T-helper 17 cell (primary cell): ENCODE measurements at places on chromosomes 6 and 20. TPM values are rescaled to one million over a fixed set of nuclear protein-coding genes. Genes with fewer than 3 reads are reported as not detected.

GRCh38 chr6:46645265-46645664 is 7.4 kb downstream of the CYP39A1 start:
- no peak overlapping the region for H3K27ac ChIP-seq
- DNase-seq: no peak
- no peaks in the 10 kb centered on the region for H3K4me1 ChIP-seq
- H3K27me3 ChIP-seq: peaks cover 6% of the 10 kb centered on the region
- peaks cover 2% of the 10 kb centered on the region for H3K36me3 ChIP-seq
- no peak overlapping the region for H3K4me3 ChIP-seq

DNA sequence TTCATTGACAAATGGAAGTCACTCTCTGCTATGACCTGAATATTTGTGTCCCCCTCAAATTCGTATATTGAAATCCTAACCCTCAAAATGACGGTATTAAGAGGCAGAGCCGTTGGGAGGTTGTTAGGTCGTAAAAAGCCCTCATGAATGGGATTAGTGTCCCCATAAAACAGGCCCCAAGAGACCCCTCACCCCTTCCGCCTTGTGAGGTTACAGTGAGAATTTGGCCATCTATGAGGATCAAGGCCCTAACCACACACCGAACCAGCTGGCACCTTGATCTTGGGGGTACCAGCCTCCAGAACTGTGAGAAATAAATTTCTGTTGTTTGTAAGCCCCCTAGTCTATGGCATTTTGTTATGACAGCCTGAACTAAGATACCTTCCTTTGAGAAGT is 52.5 kb upstream of the SLC22A16 start:
- no peak for DNase-seq
- peaks cover 5% of the 10 kb centered on the region for H3K27me3 ChIP-seq
- no peak overlapping the region for H3K4me3 ChIP-seq
- no peaks in the 10 kb centered on the region for H3K36me3 ChIP-seq

DNA sequence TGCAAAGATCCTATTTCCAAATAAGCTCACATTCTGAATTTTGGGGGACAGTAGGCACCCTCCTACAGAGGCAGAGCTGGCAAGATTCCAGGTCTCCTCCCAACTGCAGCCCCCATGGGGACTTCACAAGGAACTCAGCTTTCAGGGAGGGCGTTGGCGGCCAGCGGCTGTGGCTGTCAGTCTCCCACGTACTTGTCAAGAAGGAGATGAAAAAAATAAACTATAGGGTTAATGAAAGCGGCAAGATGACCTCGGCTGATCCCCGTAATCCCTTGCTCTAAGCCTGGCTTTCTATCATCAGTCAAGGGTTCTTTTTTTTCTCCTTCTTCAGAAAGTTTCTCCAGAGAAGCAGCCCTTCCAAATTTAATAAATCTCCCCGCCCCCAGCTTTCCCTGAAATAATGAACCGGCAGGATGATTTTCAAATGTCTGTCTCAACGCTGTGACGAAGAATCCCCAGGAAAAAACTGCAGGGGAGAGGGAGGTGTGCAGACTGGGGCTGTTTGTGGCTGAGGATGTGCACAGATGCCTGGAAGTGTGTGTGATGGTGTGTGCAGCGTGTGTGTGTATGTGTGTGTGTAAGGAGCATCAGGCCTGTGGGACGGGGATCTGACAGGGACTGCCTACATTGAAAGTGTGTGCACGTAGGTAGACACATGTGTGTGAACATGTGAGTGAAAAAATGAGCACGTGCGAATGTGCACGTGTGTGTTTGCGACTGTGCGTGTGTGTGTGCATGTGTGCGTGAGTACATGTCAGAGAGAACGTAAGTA is 78.7 kb downstream of the SLC2A10 start:
- H3K4me1 ChIP-seq: no peaks in the 10 kb centered on the region
- peaks cover 28% of the 10 kb centered on the region for H3K27me3 ChIP-seq
- no peaks in the 10 kb centered on the region for H3K36me3 ChIP-seq
- no peak overlapping the region for H3K27ac ChIP-seq
- DNase-seq: no peak

DNA sequence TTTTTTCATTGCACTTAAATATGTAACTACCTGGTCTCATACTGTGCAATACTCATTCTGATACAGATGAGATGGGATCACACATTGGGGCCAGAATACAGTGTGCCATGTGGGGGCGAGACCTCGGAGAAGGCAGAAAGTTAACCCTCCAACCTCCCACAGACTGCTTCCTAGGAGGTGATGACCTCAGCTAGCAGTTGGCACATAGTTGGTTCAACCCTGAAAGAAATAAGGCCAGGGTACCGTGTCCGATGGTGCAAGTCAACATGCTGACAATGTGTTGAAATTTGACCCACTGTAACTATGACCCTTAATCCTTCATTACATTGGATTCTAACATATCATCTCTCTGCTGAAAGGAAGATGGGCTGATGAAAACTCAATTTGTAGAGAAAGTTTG is 61.9 kb downstream of the GJA10 start:
- no peak for DNase-seq
- no peaks in the 10 kb centered on the region for H3K27me3 ChIP-seq
- peak overlapping the region; percentile 14 for H3K27ac ChIP-seq
- H3K36me3 ChIP-seq: peaks cover 3% of the 10 kb centered on the region
- H3K4me3 ChIP-seq: peak overlapping the region; percentile 33
- H3K4me1 ChIP-seq: peaks cover 37% of the 10 kb centered on the region

DNA sequence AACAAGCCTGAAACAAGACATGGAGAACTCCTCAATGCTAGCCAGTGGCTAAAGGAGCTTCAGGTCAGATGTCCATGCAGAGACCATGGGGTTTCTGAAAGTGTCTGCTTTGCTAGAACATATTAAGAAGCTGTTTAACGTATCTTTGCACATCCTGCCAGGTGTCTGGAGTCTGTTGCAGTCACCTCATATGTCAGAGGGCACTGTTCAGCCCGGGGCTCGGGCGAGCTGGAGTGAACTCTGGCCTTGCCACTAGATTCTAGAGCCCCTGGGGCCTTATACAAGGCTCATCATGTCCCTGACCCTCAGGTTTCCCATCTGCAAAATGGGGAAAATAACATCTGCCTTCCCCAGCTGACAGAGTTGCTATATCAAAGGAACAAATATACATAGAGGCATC is 59.0 kb downstream of the PRDM1 start:
- no peaks in the 10 kb centered on the region for H3K27me3 ChIP-seq
- peak overlapping the region; percentile 68 for H3K27ac ChIP-seq

DNA sequence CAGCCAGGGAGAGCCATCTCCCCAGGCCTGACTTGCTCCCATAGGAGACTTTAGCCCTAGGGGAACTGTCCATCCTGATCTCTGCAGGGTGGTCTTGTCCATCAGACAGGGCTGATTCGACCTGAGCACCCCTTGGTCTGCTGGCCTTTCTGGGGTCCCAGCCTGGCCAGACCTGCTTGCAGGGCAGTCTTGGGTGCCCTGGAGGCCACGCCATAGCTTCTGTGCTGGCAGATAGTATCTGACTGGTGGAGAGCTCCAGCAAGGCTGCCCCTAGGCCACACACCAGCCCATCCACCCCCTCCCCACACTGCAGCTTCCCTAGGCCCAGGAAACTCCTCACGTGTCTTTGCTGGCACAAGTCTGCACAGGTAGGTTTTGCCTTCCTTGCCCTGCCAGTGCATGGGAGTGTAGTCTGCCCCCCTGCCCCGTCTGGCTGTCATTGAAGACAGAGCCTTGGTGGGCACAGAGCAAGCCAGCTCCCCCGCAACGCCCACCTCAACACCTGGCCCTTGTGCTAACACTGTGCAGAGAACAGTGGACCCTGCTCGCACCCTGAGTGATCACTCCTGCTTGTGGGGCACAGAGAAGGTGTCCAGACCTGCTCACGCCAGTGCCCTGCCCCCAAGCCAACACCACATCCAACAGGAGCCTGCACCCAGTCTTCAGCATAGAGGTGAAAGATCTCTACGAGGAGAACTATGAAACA is 32.4 kb downstream of the CCN2 start:
- no peak overlapping the region for H3K27ac ChIP-seq
- no peak for DNase-seq
- H3K27me3 ChIP-seq: peaks cover 38% of the 10 kb centered on the region
- no peaks in the 10 kb centered on the region for H3K36me3 ChIP-seq

DNA sequence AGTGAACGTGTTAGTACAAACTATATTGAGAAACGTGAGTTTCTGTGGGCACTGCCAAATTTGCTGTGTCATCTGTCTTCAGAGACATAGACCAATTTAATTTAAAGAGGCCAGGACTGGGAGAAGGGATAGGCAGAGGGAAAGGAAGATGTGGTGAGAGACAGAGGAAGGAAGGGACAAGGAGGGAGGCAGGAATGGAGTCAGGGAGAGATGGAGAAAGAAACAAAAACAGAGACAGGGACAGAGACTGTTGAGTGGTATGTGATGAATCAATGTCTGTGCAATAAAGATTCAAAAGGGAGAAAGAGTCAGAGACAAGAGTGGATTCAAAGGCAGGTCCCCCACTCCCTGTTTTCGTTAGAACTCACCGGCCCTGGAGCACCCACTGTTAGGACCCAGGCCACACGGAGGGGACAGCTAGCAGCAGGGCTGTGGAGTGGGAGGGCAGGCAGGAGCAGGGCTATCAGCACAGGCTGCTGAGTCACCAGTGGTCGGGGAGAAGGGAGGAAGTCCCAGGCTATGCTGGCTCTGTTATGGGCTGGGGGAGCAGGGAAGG is 51.6 kb upstream of the CHD6 start:
- H3K4me3 ChIP-seq: no peak overlapping the region
- DNase-seq: no peak
- H3K27ac ChIP-seq: no peak overlapping the region
- H3K4me1 ChIP-seq: no peaks in the 10 kb centered on the region
- H3K36me3 ChIP-seq: peaks cover 3% of the 10 kb centered on the region

- no peak for DNase-seq
- H3K36me3 ChIP-seq: no peaks in the 10 kb centered on the region
- no peak overlapping the region for H3K4me3 ChIP-seq
Observed at GRCh38 chr6:169854083-169854725, 102.8 kb downstream of the ERMARD start.

DNA sequence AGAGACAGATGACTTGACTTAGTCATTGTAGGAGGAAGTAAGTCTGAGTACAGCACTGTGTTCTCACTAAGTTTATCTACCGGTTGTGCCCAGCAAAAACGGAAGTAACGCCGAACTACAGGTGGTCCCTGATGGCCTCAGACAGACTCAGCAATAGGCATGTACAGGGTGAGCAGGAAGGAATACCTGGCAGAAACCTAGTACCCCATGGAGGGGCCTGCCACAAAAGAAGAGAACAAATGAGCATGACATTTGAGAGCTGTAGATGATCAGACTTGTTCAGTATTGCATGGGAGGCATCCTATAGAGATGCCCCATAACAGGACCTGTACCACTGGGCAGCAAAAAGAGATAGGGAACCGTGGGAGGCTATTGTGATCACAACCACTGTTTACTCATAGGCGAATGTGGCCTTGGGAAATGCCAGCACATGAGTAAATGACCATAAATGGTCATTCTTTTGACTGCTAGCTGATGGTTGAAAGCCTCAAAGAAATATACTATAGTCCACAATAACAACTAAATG is 106.4 kb upstream of the TAB2 start:
- H3K4me3 ChIP-seq: peak overlapping the region; percentile 69
- no peak overlapping the region for H3K27ac ChIP-seq
- H3K4me1 ChIP-seq: peaks cover 22% of the 10 kb centered on the region
- no peak for DNase-seq

DNA sequence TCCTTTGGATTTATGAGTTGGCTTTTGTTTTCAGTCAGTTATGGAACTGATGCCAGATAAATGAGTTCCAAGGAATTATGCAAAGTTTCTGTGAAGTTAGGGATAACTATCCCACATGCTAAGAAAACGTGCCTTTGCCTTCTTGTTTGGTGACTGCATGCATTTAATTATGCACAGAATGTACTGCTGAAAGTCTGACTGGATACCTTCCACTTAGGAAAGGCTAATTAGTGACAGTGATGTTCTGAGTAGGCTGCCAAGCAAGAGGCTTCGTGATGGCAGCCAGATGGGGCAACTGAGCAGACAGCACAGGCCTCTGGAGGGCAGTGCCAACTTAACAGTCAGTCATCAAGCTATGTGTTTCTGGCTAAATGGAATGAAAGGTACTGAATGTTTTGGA is 289.9 kb downstream of the CD109 start:
- H3K4me1 ChIP-seq: no peaks in the 10 kb centered on the region
- H3K27ac ChIP-seq: no peak overlapping the region
- DNase-seq: no peak
- H3K27me3 ChIP-seq: peaks cover 6% of the 10 kb centered on the region
- H3K36me3 ChIP-seq: no peaks in the 10 kb centered on the region

DNA sequence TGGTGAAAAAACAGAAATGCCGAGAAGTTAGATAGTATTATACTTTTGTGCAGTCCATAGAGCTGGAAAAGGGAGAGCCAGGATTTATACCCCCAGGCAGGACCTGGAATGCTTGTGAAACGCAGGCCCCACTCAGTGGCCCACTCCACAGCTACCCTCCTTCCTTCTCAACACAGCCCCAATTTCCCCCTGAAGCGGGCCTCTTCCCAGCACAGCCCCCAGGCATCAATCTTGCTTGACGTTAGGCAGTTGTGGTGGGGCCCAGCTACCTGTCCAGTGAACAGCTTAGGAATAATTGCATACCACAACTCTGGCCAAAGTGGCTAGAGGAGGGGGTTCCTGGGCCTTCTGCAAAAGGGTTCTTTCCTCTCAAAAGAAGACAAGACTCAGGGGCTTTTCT is 61.3 kb downstream of the PPP1R3G start:
- peaks cover 5% of the 10 kb centered on the region for H3K4me1 ChIP-seq
- H3K27ac ChIP-seq: no peak overlapping the region
- no peak for DNase-seq
- no peak overlapping the region for H3K4me3 ChIP-seq

DNA sequence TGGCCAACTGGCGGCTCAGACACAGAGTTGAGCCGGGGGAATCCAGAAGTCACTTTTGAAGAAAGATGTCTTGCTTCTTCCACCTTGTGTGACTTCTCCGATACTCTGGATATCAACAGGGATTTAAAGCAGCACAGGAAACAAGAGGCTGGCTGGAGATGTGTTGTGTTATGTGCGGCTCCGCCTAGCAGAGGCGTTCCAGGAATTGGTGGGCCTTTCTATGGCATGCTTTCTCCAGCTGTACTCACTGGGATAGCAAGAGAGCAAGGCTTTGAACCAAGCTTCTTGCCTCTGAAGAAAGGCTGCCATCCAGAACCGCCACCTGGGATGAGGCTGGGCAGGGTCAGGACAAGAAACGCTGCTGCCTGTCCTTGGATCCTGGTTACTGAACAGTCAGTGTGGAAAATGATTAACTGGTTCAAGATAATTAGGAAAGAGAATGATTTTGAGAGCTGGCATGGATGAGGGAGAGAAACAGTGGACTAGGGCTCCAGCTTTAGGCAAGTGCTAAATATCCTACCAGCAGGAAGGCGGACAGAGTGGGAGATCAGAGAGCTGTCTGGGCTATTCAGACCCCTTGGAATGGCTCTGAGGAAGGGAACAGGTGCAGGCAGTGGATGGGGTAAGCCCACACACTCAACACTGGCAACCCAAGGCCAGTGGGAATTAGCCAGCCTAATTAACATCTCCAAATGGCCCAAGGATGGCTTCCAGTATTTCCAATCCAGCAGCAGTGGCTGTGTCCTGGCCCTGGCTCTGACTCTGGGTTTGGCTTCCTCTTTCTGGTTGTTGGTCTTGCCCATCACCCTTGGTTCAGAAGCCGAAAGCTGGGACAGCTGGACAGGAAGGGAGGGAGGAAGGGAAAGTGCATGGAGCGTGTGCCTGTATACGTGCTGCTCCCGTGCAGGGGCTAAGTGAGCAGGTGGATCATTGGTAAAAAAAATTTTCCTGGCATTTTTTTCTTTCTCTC is 31.9 kb downstream of the INSM1 start:
- H3K36me3 ChIP-seq: peaks cover 3% of the 10 kb centered on the region
- no peak for DNase-seq

GRCh38 chr6:29941471-29941870 is 861 bp upstream of the HLA-A start:
- peaks cover 16% of the 10 kb centered on the region for H3K36me3 ChIP-seq
- H3K27me3 ChIP-seq: no peaks in the 10 kb centered on the region
- H3K4me3 ChIP-seq: peak overlapping the region; percentile 97
- H3K4me1 ChIP-seq: peaks cover 30% of the 10 kb centered on the region
- H3K27ac ChIP-seq: peak overlapping the region; percentile 100

The HLA-DPB1 gene
- 67.7 TPM for total RNA-seq

The HSPA1L gene
- total RNA-seq: 3.5 TPM
